Adipose tissue (tissue), 3 donors: ENCODE measurements at places on chromosomes 1 and 21. TPM values are rescaled to one million over a fixed set of nuclear protein-coding genes. Genes with fewer than 3 reads are reported as not detected.

The ATP5PO gene
- polyA plus RNA-seq, result 313 TPM

The LCE2C gene
- not detected for polyA plus RNA-seq

The RIPK4 gene
- polyA plus RNA-seq, result not detected

The PRAMEF20 gene
- polyA plus RNA-seq, result not detected

The PADI3 gene
- polyA plus RNA-seq, result not detected

The LHX8 gene
- not detected for polyA plus RNA-seq

The CR1 gene
- polyA plus RNA-seq, result 0.44 TPM

The NBPF10 gene
- 0.88 TPM for polyA plus RNA-seq

The GABRD gene
- polyA plus RNA-seq, result not detected
